ENCODE measurements at places on chromosomes 13 and 19.
A peak's percentile ranks its signal among the peaks of the same experiment; 100 is the strongest.

GRCh38 chr19:46950526-46951170, 69.0 kb upstream of the NPAS1 start:
- DNase-seq: no peak

- DNase-seq: no peak
Measured at GRCh38 chr19:33720691-33721682, 75.7 kb upstream of the KCTD15 start.

DNA sequence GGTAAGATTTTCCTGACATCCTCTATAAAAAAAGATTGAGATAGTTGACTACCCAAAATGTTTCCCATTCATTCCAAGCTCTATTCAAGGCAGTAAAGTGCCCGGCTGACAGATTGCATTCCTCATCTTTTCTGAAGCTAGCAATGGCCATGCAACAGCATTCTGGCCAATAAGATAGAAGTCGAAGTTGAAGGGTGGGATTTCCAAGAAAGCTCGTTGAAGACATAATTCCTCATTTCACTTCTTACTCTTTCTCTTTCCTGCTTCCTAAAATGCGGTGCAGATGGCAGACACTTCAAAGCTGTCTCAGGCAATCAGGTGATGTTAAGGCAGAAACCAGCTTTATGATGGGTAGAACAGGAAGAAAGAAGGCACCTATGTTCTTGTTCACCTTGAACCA, 13.4 kb upstream of the ALOX5AP start:
- DNase-seq: no peak

GRCh38 chr19:677601-678436, 1.6 kb downstream of the FSTL3 start:
- no peak for DNase-seq

- peak; percentile 33 for DNase-seq
Measured at GRCh38 chr13:79593641-79594275, 112.8 kb downstream of the NDFIP2 start.

GRCh38 chr19:54470991-54471782, 1.9 kb downstream of the CDC42EP5 start:
- DNase-seq: no peak

GRCh38 chr13:86907156-86907555, 764.0 kb upstream of the SLITRK5 start:
- DNase-seq: no peak

Data from AG09309 (cell line).